Activated CD4-positive, alpha-beta T cell treated with anti-CD3 and anti-CD28 coated beads, Interleukin-2, amount 50 U/mL, for 24 hours (primary cell): ENCODE measurements at places on chromosomes 4 and X.

DNA sequence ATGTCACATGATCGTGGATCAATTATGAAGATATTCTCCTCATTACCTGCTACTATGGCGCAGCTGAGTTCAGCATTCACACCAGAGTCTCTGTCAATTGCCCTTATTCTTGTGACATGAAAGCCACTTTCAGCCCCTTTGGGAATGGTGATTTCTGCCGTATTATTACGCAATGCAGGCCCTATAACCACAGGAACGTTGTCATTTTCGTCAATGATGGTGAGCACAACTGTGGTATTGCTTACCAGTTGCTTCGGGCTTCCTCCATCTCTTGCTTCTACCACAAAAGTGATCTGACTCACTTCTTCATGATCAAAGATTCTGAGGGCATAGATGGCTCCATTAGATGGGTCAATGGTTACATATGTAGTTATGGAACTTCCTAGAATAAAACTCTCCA, 2.1 kb downstream of the PCDH18 start:
- DNase-seq = no peak

DNA sequence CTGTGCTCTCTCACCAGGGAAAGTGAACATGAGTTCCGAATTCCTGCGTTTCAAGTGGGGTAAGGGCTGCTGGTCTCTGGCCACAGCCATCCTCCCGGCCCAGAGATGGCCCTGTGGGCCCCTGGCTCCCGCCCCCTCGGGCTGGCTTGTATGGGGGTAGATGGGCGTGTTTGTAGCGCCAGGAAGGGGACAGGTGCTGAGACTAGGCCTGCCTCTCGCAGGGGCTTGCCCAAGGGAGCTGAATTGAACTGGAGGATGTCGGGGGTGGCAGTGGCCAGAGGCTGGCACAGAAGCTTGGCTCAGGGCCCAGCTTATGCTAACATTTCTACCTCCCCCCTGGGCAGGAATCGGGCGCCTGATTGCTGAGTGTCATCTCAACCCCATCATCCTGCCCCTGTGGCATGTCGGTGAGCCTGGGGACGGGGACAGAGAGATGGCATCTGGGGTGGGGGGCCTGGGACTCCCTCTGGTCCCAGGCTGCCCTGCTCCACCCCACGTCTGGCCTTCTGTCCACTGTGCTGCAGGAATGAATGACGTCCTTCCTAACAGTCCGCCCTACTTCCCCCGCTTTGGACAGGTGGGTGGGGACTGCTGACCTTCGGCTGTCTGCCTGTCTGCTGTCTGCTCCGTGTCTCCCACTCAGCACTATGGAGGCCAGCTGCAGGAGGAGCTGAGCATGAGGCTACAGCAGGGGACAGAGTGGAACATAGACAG, 8.5 kb downstream of the TAFAZZIN start:
- DNase-seq = no peak

- DNase-seq = no peak
Observed at GRCh38 chr4:3263876-3264193, 14.9 kb downstream of the MSANTD1 start.

GRCh38 chrX:149510386-149510785, 5.3 kb upstream of the IDS start:
- no peak for DNase-seq

DNA sequence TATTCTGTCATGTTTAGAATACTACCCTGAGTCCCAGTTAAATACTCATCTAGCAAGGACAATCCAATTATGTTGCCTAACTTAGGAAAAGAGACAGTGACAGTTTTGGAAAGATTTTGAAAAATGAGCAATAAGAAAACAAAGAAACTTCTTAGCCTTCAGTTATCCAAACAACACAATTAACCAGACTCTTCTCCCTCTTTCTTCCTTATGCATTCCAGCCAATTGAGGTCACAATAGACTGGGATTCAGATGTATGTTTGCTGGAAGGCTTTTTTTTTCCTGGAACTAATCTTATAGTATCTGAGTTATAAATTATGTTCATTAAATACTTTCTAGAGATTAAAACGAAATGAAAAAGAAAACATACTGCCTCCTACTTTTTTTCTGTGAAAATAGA, 109.6 kb downstream of the GUCY2F start:
- DNase-seq = no peak

GRCh38 chr4:90950385-90950841, 823.2 kb downstream of the CCSER1 start:
- DNase-seq = no peak

GRCh38 chr4:13176741-13177142, 307.4 kb downstream of the RAB28 start:
- DNase-seq = no peak

DNA sequence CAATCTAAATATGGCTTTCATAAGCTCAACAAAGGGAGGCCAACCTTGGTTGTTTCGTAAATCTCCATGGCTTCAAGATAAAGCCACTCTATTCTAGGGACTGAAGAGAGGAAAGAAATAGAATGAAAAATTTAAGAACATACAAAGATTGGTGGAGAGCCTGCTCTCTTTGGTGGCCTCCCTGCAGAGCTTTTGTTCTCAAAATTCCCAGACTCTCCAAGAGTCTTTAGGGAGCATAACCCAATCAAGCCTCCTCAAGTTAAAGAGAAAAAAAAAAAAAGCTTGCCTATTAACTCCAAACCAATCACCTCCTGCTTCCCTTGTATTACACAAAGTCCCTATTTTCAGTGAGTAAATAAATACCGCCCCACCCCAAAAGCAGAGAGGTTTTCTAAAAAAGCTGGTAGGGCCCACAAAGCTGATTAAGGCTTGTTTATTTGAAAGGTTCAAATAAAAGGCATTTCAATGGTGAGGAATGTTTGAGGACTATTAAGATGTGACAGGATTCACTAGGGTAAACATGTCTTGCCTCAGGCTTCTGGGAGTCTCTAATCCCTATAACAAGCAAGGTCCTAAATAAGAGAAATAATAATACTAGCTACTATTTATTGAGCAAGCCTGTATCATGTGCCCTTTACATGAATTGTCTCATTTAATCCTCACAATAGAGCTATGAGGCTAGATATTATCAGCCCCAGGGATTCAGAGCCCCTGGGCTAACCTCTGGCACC, 71.6 kb downstream of the GPC3 start:
- DNase-seq = no peak

DNA sequence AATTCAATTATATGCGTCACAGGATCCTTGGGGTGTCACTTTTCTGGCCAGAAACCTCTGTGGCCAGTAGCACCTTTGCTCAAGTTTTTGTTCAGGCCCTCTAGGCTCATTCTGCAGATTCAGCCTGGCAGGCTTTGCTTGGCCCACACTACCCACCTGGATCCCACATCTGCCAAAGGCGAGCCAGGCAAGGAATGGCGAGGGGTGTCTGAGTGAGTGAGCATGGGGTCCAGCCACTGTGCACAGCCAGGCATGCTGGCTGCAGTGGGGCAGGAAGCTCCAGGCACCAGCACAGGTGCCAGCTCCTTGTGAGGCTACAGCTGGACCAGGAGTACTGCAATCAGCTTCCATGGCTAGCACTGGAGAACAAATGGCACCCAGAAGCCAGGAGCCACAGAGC, 914.9 kb downstream of the FSTL5 start:
- no peak for DNase-seq
